ENCODE measurements at places on chromosomes 4 and X.

DNA sequence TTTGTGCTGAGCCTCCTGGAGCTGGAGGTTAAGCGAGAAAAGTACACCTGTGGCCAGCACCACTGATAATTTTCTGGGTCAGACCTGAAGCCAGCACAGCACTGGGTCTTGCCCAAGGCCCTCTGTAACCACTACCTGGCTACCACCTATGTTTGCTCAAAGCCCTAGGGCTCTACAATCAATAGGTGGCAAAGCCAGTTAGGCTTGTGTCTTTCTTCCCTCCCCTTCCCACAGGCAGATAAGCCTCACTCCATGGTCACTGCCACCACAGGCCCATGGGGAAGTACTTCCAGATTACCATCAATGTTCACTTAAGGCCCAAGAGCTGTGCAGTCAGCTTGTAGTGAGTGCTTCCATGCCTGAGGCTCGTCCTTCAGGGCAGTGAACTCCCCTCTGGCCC lies 35.2 kb upstream of the ARMCX4 start:
- DNase-seq, result no peak

DNA sequence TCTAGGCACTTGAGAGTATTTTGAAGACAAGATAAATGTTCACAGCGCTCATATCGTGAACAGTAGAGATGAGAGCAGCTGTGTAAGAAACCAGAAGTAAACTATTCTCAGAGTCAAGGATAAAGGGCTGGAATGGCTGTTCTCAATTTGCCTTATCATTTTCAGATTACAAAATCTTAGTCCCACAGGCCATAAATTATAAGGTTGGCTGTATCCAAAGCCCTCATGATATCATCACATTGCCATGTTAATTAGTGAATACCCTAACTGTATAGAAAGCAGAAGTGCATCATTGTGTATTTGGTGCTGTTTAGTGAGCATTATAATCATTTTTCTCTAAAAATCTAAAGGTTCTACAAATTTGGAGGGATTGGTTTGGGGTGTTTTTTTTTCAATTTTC lies 168.9 kb upstream of the EDNRA start:
- DNase-seq, result no peak

DNA sequence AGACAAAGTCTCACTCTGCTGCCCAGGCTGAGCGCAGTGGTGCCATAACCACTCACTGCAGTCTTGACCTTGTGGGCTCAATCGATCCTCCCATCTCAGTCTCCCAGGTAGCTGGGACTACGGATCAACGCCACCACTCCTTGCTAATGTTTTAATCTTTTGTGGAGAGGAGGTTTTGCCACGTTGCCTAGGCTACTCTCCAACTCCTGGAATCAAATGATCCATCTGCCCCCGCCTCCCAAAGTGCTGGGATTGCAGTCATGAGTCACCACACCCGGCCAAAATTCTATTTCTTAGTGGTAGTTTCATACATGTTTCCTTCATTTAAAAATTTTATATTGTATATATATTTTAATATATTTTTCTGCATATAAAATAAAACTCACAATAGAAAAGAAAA lies 125.8 kb upstream of the CLNK start:
- no peak for DNase-seq

DNA sequence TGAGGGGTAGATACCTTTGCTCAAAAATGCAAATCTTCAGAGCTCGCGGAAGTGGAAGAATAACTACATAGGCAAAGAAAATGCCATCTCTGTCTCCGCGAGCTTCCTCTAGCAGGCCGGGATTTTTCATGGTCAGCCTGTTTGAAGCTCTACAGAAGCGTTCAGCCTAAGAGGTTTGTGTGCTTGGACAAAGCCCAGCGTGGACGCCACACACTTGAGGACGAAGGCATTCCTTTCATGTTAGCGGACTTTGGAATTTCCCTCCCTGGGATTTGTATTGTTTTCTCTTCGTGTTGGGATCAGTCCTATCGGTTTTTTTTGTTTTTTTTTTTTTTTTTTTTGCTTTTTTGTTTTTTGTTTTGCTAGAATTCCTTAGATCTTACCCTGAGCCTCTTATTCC lies 53.7 kb downstream of the SMIM31 start:
- DNase-seq, result no peak

GRCh38 chr4:55075823-55076716 lies 49.3 kb downstream of the KDR start:
- no peak for DNase-seq
